ENCODE measurements at places on chromosomes 7 and 10. TPM values are rescaled to one million over a fixed set of nuclear protein-coding genes. Genes with fewer than 3 reads are reported as not detected.

IL6 gene
- not detected for total RNA-seq

DNA sequence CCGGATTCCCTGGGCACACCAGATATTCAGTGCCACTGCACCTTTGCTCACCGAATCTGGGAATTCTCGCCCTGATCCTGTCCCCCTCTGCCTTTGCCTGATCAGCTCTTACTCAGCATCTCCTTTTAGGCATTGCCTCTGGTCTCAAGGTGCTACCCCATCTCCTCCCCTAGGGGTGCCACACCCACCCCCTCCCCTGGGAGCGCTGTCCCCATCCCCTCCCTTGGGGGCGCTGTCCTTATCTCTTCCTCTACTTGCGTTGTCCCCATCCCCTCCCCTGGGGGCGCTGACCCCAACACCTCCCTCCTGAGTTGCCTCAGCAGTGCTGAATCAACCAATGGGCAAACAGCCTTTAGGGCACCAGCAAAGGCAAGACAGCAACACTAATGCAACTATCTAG lies 686.9 kb upstream of the FOXK1 start:
- no peak for DNase-seq

DNA sequence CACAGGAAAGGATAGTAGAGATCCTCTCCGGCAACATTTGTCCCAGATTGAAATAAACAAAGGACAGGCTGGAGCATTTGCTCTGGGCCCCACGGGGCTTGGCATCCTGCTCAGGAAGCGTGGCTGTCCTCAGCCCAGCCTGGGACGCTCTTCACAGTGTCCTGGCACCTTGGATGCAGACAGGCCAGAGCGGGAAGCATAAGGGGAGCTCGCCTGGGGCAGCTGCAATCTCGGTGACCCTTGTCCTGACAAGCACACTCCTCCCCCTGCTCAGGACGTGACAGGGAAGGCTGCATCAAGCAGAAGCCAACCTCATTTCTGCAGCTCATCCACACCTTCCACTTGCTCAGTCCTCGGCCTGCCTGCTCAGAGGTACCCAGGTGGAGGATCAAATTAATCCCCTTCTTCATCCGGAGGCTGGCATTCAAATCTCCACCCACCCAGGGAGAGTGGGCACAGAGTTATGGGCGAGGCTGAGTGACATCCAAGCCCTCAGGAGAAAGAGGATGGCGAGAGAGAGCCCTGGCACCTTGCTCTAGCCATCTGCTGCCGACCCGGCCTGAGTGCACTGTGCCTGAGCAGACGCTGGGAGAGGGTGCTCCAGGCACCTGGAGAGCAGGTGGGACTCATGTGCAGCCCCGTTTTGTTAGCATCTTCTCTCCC lies 47.6 kb downstream of the ABRAXAS2 start:
- DNase-seq = peak; percentile 10

DNA sequence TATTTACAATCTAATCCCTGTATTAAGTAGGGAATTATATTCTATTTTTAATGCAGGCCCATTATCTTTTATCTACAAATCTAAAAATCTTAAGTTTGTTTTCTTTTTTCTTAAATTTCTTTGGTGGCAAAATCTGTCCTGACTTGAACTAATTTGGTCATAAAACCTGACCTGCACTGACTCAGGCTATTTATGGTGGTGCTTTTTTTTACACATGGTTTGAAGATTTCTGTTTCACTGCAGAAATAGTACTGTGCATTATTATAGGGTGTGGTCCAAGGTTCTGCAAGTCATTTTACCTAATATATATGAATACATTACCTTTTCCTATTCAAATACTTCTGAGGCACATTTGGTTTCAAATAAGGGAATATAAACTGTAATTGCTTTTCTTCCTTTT lies 137.0 kb downstream of the CD36 start:
- DNase-seq = no peak

DNA sequence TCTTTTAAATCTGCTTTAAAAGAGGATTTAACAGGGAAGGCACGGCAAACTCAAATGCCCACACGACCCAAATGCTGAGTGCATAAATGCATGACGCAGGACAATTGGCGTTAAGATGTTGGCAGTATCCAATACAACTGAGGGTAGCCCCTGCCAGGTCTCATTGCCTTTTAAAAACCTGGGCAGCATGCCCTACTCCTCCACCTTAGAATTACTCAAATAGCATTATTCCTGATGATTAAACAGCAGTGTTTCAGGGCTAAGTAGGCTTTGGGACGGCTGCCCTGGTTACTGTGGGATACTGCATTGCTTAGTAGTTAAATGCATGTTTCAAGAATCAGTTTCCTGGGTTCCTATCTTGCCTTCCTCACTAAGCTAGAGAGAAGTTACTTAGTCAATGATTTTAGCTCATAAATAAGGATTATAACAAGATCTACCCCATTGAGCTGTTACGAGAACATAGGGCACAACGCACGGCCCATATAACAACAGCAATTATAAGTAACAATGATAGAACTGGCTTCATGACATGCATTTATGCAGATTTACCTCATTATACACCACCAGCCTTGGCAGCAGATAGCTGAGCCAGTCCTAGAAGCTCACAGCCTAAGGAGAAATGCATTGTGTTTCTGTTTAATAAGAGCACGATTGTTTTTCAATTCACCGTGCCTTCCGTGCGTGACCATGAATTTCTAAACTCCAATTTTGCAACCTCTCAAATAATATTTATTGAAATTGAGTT lies 7.9 kb downstream of the TUBAL3 start:
- no peak for DNase-seq

- DNase-seq = no peak
Measured at GRCh38 chr7:106069471-106070200, 42.5 kb downstream of the SYPL1 start.

- no peak for DNase-seq
Measured at GRCh38 chr10:131678171-131678570, 222.6 kb upstream of the PPP2R2D start.

DNA sequence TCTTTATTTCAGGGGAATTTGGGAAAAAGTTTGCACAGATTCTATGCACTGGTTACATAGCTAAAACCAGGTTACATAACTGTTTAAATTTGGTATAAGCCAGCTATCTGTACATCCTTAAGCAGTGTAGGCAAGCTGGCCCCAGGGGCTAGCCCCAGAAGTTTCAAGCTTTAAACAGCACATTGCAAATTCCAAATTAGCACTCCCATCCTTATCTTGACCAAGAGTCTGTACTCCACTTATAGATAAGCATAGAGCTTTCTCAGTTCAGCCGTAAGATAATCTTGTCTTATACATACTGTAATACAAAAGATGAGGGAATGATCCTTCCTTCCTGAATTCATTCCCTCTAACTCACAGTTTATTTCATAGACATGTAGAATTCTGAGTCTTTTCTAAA lies 109.3 kb downstream of the SPAG6 start:
- no peak for DNase-seq

GRCh38 chr10:10824591-10825148 lies 193.0 kb upstream of the CELF2 start:
- peak; percentile 77 for DNase-seq

- no peak for DNase-seq
Measured at GRCh38 chr7:20503278-20503950, 112.1 kb upstream of the ABCB5 start.

DNA sequence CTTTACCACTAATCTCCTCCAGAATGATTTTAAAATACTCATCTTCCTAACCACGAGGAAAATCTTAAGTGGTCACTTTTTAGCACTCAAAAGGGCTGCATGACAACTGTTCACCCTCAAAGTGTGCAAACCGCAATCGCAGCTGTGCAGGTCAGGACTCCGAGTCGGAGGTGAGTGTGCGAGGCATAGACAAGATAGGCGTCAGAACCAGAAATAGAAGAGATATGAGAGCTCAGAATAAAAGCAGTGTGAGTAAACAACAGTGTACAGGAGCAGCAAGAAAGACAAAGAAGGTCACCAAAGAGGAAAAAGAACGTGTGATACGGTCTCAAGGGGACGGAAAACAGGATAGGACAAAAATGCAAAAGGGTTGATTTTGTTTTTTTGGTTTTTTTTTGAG lies 17.5 kb upstream of the ENO4 start:
- no peak for DNase-seq

GRCh38 chr10:80207768-80208370 lies 2.5 kb upstream of the ANXA11 start:
- no peak for DNase-seq

DNA sequence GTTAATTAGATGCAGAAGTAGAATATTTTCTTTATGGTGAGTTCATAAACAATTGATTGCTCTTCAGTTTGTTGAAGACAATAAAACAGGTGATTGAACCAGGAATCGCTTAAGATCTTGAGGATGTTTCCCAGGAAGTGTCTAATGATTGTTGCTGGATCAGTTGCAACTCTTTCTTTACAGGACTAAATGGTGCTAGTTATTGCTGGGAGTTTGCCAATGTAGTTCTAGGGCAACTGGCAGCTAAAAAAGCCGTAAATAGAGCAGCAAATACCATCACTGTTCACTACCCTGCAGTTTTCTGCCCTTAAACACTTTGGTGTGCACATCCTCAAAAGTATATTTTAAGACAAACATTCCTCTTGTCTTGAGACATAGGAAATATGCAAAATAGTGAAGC lies 119.2 kb upstream of the ANK3 start:
- DNase-seq = no peak

DNA sequence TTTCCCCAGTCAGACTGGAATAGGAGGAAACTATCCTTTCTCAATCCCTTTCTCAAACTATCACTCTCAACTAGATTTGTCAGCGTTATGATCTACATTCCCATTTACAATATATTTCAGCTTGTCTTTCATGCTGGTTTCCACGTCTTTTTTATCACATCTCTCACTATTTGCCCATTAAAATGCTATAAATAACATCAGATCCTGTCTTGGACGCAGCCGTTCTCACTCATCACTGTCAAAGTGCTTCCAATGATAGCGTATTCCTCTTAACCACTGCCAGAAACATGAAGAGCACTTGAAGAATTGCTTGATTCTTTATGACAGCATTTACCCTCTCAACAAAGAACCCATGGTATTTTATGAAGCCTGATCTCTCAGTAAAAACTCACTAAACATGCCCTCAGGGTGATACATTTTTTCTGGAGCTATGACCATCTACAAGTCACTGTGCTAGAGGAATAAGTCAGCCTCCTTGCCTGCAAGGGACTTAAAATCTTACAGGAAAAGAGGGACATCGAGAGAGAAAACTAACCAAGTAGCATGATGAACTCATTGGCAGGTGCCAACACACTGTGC lies 205.6 kb upstream of the PFKP start:
- DNase-seq = no peak

DNA sequence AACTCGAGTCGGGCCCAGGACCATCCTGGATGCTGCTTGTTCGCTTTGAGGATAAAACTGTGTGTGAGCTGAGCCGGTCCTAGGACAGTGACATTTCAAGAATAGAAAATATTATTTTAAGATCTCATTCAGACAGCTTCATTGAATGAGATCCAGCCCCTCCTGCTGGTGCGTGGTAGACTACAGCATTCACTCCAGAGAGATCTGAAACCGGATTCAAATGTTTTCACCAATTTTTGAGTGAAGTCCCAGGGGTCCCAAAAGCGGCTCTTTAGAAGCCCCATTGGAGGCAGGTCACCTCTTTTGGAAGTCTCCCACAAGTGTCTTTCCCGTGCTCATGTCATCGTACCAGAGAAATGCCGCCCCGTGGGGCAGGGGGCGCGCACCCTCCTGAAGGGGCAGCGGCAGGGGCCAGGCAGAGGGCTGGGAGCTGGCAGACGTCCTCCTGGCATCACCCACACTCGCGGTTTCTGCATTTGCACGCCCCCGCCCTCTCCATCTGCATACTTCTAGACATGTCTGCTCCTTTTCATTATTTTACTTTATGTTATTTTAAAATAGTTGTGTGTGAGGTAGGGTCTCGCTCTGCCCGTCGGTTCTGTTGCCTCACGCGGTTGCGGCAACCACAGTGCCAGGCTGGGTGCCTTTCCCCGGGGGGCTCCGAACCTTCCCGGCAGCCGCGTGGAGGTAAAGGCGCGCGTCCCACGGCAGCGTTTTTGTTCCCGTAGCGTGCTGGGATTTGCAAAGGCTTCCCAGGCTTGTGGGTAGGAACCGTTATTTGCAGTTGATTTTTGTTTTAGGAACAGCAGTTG lies 52.3 kb upstream of the DPYSL4 start:
- no peak for DNase-seq

GRCh38 chr7:50141854-50142253 lies 48.8 kb upstream of the ZPBP start:
- no peak for DNase-seq

DNA sequence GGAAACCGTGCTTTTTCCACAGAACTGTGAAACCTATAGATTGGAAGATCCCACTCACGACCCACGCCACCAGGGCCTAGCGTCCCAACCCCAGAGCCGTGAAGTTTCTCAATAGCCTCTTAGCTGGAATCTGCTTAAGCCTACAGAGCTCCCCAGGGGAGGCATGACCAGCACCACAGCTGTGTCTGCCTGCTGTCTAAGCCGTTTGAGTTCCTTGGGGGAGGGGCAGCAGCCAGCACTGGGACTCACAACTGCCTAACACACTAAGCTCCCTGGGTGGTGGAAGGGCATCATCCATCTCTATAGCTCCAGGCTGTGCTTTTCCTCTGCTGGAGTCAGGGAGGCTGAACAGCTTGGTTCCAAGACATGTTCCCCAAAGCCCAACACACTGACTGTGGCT lies 26.0 kb upstream of the TMEM140 start:
- no peak for DNase-seq

DNA sequence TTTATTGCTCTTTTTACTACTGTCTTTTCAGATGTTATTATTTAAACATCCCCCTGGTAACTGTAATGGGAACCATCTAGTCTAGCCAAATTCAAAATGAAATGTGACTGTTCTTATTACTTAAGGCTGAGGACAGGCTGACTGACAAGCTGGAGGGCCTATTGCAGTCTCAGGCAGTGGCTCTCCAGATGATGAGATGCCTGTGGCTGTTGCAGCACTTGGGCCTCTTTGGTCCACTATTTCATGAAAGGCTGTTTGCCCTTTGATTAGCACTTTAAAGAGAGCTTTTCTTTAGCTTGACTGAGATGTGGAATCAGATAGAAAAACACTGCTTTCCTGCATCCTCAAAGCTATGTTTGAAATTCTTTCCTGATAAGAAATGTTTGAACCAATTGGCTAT lies 540.5 kb downstream of the SORCS3 start:
- no peak for DNase-seq

- no peak for DNase-seq
Measured at GRCh38 chr7:97630116-97630515, 101.8 kb upstream of the TAC1 start.

- DNase-seq = no peak
Measured at GRCh38 chr10:21600804-21601433, 66.9 kb downstream of the MLLT10 start.

- no peak for DNase-seq
Measured at GRCh38 chr7:1248143-1248915, 15.7 kb downstream of the UNCX start.

GRCh38 chr10:17427666-17428350 lies 26.6 kb downstream of the ST8SIA6 start:
- no peak for DNase-seq

Measured in stomach (tissue), 19 donors.